ENCODE measurements at places on chromosomes 7 and 10.
A peak's percentile ranks its signal among the peaks of the same experiment; 100 is the strongest.

GRCh38 chr10:105063796-105064195 lies 422.7 kb downstream of the SORCS3 start:
- DNase-seq, result peak; percentile 51

DNA sequence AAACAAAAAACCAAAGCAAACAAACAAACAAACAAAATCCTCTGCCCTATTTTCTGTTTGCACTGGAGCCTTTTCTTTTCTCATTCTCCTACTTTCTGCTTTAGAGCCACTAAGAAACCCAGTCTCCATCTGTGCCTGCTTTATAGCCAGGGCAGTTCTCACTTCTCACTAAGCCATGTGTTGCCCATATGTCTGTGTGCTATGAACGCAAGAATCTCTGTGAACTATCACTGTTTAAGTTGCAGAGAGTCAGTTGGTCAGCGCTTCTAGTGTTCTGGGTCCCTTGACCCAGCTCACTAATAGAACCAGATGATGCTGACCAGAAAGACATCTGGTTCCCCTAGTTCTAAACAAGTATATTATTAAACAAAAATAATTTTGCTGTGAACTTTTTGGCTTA lies 81.4 kb downstream of the FAM185A start:
- DNase-seq, result no peak

DNA sequence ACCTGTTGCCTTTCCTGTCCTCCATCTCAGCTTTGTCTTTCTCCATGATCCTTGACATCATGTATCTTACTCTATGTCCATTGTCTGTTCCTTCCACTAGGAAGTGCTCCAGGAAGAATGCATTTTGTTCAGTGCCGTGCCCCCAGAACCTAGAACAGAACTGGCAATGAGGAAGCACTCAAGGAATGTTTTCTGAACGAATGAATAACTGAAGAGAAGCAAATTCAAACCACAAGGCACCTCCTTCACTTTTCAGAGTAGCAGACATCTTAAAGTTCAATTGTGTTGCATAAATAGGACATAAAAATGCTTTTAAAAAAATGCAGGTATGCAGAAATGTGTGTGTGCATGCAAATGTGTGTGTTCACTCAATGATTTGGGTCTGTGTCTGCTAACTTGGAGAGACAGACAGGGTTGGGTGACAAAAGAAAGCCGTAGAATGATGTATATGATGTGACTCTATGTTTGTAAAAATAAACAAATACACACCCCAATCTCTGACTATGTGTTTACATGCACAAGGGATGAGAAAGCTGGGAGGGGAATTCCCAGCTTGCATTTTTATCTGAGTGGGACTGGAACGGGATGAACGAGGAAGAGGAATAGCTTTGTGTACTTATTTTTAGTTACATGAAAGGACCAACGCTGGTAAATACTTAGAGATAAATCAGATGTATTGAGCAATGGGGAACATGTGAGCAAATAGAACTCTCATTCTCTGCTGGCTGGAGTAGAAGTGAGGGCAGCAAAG lies 237.7 kb downstream of the FANK1 start:
- DNase-seq, result no peak

DNA sequence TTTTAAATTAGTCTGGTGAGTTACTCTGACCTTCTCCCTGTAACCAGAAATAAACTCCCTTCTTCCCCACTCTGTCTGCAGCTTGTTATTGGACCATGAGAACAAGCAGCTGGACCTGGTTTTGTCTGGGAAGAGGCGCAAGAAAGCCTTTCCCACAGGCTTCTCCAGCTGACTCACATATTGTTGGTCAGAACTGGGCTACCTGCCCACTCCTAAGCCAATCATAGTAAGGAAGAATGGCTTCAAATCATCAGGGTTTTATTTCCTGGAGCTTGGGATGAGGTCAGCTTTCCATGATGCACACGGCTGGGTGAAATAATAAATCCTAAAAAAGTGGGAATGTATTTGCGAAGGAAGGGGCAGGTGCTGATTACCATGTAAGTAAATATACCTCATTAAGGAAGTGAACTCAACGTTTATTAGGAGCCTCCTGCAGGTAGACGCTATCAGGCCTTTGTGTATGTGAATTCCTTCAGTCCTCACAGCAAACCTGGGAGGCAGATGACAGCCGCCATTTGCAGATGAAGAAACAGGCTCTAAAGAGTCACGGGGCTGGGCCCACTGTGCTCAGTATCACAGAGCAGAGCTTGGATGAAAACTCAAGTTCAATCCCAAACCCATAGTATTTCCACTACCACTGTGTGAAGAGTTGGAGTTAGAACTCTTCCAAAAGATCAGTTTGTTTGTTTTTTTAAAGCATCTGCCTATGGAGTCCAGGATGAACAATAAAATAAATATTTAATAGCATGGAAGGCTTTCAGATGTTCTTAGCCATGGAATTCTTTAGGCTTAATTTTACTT lies 32.8 kb downstream of the IL15RA start:
- DNase-seq, result no peak

- DNase-seq, result no peak
Observed at GRCh38 chr10:8502573-8502972, 448.1 kb downstream of the GATA3 start.

GRCh38 chr7:79740076-79740475 lies 286.6 kb upstream of the MAGI2 start:
- no peak for DNase-seq

DNA sequence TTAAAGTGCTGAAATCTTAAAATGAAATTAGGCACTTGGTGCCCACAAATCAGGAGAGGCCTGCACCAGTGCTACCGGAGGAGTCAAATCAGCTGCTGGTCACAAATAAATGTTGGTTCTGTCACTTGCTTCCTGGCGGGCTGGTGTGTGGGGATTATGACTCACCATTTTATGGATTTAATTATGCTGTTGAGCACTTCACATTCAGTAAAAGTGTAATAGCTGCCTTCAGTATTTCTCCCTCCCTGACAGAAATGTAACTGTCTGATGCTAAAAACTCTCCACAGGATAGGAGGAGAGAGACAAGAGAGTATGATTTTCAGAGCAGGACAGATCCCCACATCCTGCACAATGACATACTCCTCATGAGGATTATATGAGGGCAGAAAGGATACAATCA lies 186.0 kb downstream of the JAZF1 start:
- DNase-seq, result no peak

DNA sequence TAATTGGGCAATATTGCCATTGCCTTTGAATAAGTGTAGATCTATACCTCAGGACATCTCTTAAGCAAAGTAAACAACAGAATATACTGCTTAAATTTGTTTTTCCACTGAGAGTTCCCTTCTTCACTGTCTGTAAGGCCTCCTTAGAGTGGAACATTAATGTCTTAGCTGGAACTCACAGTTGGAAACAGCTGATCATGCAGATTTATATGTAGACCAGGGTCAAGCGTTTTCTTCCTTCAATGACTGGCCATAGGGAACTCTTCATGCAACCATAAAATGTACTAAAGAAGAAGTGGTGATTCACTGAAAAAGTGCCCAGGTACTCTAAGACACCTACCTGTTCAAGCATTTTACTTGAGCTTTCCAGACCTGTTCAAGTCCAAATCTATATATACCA lies 18.3 kb upstream of the TBX20 start:
- DNase-seq, result no peak

DNA sequence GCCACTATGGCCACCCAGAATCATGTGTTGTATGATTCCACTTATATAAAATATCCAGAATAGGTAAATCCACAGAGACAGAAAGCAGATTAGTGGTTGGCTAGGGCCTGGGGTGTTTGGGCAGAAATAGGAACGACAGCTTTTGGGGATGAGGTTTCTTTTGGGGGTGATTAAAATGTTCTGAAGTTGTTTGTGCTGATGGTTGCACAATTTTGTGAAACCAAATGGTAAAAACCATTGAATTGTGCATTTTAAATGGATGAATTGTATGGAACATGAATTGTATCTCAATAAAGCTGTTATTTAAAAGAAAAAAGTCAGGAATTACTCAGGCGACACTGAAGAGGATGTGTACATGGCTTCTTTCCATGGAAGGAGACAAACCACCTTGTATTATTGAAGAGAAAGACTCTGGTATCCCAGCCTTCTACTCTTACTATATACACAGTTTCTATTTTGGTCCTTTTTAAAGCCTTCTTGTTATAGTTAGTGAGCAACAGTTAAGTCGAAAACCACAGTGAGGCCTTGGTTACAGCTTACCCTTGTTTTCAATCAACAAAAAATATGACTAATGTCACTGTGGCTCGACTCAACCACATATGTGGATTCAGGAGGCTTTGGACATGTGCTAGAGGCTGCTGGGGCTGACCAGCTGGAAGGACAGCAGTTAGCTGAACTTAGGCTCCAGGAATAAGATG lies 57.1 kb upstream of the KMT2E start:
- peak; percentile 48 for DNase-seq

GRCh38 chr10:119461380-119461779 lies 81.1 kb downstream of the RGS10 start:
- DNase-seq, result no peak

DNA sequence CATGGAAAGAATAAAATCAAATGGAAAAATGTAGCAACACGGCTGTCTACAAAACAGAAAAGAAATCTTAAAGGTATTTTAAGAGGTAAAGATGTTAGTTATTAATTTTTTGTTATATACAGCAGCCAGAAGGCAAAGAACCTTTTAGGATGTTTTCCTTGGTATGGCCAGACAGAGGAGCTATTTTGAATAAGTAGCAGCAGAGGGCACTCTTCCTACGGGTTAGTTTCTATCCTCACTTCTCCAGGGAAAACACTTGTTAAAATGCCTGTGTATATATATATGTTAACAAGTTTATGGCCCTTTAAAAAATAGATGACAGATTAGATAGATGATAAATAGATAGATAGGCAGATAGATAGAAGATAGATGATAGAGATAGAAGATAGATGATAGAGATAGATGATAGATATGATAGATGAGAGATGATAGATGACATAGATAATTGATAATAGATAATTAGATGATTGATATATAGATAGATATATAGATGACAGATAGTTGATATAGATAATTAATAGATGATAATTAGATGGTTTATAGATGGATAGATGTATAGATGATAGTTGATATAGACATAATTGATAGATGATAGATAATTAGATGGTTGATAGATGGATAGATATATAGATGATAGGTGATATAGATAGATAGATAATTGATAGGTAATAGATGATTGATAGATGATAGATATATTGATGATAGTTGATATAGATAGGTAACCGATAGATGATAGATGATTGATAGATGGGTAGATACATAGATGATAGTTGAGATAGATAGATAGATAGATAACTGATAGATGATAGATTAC lies 57.8 kb upstream of the WIPF3 start:
- DNase-seq, result peak; percentile 52

DNA sequence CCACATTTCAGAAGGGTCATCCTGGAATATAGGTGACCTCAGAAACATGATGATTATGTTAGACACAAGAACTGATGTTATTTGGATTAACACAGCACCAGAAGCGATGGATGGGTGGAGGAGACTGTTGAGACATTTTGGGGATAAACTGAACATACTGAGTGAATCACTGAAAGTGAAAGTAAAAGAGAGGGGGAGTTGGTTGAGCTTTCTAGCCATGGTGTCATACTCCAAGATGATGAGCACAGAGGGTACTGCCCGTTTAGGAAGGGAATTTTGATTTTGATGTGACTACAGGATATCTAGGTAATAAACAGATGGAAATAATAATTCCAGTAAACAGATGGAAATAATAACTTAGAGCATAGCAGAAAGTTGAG lies 248.0 kb upstream of the NPY start:
- DNase-seq, result peak; percentile 36

DNA sequence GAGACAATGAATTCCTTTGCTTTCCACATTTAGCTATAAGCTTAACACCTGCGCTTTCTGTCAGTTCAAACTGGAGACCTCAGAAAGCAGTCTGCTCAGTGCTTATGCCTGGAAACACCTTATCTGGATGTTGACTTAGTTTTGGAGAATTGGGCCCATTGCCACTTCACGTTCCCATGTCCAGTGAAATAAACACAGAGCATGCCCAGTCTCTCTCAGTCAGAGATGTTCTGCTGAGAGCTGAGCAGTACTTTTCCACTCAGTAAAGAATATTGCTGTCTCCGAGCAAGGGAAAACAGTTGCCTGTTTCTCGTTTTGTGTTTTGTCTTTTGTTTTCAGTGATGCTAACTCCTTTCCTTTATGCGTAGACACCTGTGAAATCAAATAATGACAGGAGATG lies 83.2 kb upstream of the PRR15 start:
- no peak for DNase-seq

- no peak for DNase-seq
Observed at GRCh38 chr7:7911369-7912123, 57.0 kb upstream of the GLCCI1 start.

GRCh38 chr10:128140425-128140824 lies 14.2 kb upstream of the MKI67 start:
- DNase-seq, result no peak

- no peak for DNase-seq
Observed at GRCh38 chr10:15704581-15704968, 15.1 kb downstream of the ITGA8 start.

DNA sequence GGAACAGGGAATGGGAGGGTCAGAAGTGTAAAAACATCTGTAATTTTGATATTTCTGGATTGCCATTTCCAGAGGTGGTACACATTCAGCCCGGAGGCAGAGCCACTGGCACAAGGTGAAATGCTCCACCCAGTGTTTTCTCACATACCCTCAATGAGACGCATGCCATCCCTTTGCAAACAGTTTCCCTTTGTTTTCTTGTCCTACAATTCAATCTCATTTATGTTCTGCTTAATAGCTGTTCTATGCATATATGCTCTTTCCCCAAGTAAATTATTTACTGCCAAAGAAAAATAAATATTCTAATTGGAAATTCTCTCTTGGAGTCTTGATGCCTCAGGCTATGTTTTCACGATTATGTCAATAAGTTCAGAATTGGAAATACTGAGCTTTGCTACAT lies 369.7 kb upstream of the AKR1E2 start:
- no peak for DNase-seq

GRCh38 chr10:62764011-62764410 lies 40.5 kb upstream of the ADO start:
- no peak for DNase-seq

GRCh38 chr10:5500162-5500670 lies 846 bp upstream of the CALML5 start:
- no peak for DNase-seq

GRCh38 chr10:23543691-23544380 lies 105.0 kb downstream of the OTUD1 start:
- no peak for DNase-seq

- no peak for DNase-seq
Observed at GRCh38 chr10:96921655-96922054, 89.6 kb downstream of the LCOR start.

- DNase-seq, result no peak
Observed at GRCh38 chr7:131145770-131146169, 181.9 kb upstream of the MKLN1 start.

DNA sequence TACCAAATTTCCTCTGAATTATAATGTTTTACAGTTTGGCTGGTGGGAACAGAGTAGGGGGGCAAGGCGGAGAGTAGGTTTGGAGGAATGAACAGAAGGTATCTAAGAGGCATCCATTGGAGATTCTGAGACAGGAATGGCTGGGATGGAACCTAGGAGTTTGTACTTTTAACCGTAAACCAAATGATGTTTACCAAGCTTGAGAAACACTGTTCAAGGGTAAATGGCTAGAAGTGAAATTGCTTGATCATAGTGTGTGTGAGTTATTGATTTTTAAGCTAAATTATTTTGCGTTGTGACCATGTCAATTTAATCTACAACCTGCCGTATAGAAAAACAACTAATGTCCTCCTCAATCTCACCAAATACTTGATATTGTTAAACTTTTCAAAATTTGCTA lies 306.4 kb upstream of the PHYHIPL start:
- no peak for DNase-seq

Data from OCI-M1 (cell line).